Esophagus muscularis mucosa (tissue), 4 donors: ENCODE measurements at places on chromosomes 12 and 14. TPM values are rescaled to one million over a fixed set of nuclear protein-coding genes. Genes with fewer than 3 reads are reported as not detected.

GRCh38 chr14:105577314-105577861 is 51.0 kb downstream of the TMEM121 start:
- H3K4me1 ChIP-seq: no peaks in the 10 kb centered on the region
- no peaks in the 10 kb centered on the region for H3K27me3 ChIP-seq
- H3K27ac ChIP-seq: no peak overlapping the region
- H3K36me3 ChIP-seq: no peaks in the 10 kb centered on the region

LTBR gene
- 134 TPM for total RNA-seq

DNA sequence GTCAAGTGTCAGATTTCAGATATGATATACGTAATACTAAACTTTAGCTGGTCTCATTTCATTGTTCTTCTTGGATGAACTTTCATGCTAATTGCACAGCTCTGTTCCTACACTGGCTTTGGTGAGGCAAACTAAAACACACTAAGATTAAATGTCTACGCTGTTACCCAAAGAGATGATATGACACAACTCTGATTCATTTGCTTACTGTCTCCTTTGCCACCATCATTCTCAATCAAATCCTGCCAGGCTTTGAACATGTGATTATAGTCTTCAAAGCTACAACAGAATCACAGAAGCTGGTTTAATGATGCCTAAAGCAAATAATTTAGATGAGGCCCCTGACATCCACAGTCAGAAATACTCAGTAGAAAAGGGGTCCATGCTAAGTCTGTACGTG is 37.7 kb downstream of the MDGA2 start:
- DNase-seq: no peak
- H3K27me3 ChIP-seq: no peaks in the 10 kb centered on the region
- no peaks in the 10 kb centered on the region for H3K36me3 ChIP-seq
- no peaks in the 10 kb centered on the region for H3K4me1 ChIP-seq

ATL1 gene
- total RNA-seq: 15.8 TPM

DNA sequence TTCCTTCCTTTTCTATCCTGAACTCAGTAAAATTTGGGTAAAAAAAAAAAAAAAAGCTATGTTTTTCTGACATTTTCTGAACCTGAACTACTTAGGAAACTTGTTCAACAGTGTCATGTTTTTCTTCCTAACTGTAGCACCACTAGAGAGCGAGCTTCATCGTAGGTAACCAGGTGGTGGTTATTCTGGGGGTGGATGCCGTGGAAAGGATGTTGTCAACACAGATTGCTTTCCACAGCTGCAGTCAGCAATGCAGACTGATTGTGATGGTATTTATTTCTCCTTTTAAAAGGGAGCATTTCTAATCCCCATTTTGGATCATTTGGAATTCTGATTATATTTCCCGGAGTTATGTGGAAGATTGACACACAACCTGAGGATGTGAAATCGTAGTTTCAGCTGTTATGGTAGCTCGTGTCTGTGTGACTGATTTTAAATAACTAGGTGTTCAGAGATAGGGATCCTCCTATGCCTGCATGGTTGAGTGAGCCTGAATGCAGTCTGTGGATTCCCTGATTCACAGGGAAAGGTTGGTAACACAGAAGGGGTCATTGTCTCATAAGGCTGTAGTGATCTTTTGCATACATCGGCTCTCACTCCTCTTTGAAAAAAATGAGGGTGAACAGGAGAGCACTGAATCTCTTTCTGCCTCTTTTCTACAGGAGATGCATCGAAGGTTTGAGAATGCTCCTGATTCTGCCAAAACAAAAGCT is 113.2 kb downstream of the ERC1 start:
- H3K4me1 ChIP-seq: no peaks in the 10 kb centered on the region
- no peak overlapping the region for H3K27ac ChIP-seq
- no peaks in the 10 kb centered on the region for H3K36me3 ChIP-seq
- no peak overlapping the region for H3K4me3 ChIP-seq

TAOK3 gene
- total RNA-seq: 39.5 TPM

DNA sequence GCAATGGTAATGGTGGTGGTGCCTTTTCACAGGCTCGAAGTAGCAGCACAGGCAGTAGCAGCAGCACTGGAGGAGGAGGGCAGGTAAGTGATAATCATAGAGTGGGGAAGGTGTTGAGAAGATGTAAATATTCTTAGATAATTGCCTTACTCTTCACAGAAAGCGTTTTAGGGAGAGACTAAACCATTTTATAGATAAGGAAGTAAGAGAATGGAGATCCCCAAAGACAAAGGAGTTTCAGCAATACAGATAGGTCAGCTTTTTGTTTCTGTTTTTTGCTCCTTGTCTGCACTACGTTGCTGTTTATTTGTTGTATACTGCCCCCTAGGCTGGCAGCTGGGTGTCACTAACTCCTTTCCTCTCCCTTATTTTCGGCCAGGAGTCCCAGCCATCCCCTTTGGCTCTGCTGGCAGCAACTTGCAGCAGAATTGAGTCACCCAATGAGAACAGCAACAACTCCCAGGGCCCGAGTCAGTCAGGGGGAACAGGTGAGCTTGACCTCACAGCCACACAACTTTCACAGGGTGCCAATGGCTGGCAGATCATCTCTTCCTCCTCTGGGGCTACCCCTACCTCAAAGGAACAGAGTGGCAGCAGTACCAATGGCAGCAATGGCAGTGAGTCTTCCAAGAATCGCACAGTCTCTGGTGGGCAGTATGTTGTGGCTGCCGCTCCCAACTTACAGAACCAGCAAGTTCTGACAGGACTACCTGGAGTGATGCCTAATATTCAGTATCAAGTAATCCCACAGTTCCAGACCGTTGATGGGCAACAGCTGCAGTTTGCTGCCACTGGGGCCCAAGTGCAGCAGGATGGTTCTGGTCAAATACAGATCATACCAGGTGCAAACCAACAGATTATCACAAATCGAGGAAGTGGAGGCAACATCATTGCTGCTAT is 2.0 kb downstream of the SP1 start:
- H3K36me3 ChIP-seq: peaks cover 22% of the 10 kb centered on the region
- DNase-seq: no peak
- peak overlapping the region; percentile 80 for H3K4me3 ChIP-seq
- no peaks in the 10 kb centered on the region for H3K27me3 ChIP-seq

- no peaks in the 10 kb centered on the region for H3K27me3 ChIP-seq
- no peak overlapping the region for H3K4me3 ChIP-seq
- H3K4me1 ChIP-seq: no peaks in the 10 kb centered on the region
- H3K36me3 ChIP-seq: no peaks in the 10 kb centered on the region
Observed at GRCh38 chr14:83923842-83924241, 1606.1 kb upstream of the FLRT2 start.

DNA sequence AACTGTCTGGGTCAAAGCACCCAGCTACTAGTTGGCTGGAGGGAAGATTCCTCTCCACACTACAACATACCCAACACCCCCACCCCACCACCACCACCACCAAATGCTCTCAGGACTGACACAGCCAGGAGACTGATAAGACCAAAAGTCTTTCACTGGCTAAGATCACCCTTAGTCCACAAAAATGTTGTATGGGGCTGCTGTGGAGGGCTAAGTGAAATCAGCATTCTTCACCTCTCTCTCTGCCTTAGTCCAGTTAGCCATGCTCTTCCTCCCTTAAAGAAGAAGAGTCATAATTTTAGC is 106.2 kb downstream of the NUAK1 start:
- no peak overlapping the region for H3K27ac ChIP-seq
- no peak overlapping the region for H3K4me3 ChIP-seq
- no peaks in the 10 kb centered on the region for H3K36me3 ChIP-seq
- DNase-seq: peak; percentile 31
- no peaks in the 10 kb centered on the region for H3K27me3 ChIP-seq

DNA sequence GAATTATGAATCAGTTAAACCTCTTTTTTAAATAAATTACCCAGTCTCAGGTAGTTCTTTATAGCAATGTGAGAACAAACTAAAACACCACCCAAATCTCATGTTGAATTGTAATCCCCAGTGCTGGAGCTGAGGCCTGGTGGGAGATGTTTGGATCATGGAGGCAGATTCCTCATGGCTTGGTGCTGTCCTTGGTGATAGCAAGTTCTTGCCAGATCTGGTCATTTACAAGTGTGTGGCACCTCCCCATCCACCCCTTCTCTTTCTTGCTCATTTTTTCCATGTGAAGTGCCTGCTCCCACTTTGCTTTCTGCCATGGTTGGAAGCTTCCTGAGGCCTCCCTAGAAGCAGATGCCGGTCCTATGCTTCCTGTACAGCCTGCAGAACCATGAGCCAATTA is 102.1 kb upstream of the ANO4 start:
- H3K4me1 ChIP-seq: no peaks in the 10 kb centered on the region
- no peak overlapping the region for H3K4me3 ChIP-seq
- H3K27me3 ChIP-seq: no peaks in the 10 kb centered on the region

- H3K27me3 ChIP-seq: no peaks in the 10 kb centered on the region
- H3K27ac ChIP-seq: no peak overlapping the region
- H3K4me1 ChIP-seq: no peaks in the 10 kb centered on the region
Observed at GRCh38 chr12:108495054-108495453, 20.0 kb upstream of the FICD start.

ATF7IP gene
- total RNA-seq: 43.2 TPM

DNA sequence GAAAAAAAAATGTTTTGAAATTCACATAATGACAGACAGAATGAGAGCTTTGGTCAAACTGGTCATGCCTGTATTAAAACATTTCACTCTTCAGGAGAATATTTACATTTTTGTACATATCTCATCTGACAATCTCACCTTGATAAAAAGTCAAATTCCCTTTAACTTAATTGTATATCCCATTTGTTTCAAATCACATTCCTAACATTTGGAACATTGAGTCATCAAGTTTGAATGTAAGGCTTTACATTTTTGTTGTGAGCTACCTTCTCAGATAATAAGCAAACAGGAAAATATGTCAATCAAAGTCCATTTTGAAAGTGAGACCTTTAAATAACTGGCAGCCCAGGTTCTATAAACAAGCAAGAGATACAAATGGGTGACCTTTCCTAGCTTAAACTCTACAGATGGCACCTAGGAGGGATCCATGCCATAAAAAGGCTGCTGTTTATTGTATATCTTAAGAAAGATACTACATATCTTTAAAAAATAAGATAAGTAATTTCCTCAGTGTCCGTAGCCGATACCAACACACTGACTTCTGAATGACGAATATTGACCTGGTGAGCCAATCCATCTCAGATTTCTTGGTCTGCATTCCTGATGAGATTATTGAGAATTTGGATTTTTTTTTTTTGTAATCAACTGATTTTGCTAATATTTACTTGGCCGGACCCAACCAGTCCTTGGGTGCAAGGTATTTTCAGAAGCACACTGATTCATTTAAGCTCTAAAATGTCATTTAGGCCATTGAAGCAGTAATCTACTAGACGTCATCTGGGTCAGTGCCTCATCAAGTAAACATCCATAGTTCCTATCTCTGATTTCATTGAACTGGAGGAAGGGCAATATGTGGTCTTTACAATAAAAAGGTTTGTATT is 259.6 kb downstream of the BTG1 start:
- no peak overlapping the region for H3K4me3 ChIP-seq
- no peak for DNase-seq
- no peaks in the 10 kb centered on the region for H3K4me1 ChIP-seq
- no peaks in the 10 kb centered on the region for H3K36me3 ChIP-seq
- no peak overlapping the region for H3K27ac ChIP-seq

CCDC38 gene
- not detected for total RNA-seq

GRCh38 chr14:65565948-65566347 is 153.4 kb downstream of the FUT8 start:
- no peak for DNase-seq
- H3K4me1 ChIP-seq: no peaks in the 10 kb centered on the region
- no peaks in the 10 kb centered on the region for H3K36me3 ChIP-seq
- no peak overlapping the region for H3K27ac ChIP-seq
- H3K4me3 ChIP-seq: no peak overlapping the region

- no peak overlapping the region for H3K27ac ChIP-seq
- no peaks in the 10 kb centered on the region for H3K4me1 ChIP-seq
- H3K36me3 ChIP-seq: no peaks in the 10 kb centered on the region
- DNase-seq: no peak
- no peaks in the 10 kb centered on the region for H3K27me3 ChIP-seq
- no peak overlapping the region for H3K4me3 ChIP-seq
Observed at GRCh38 chr12:24608637-24609285, 340.1 kb downstream of the BCAT1 start.

DNA sequence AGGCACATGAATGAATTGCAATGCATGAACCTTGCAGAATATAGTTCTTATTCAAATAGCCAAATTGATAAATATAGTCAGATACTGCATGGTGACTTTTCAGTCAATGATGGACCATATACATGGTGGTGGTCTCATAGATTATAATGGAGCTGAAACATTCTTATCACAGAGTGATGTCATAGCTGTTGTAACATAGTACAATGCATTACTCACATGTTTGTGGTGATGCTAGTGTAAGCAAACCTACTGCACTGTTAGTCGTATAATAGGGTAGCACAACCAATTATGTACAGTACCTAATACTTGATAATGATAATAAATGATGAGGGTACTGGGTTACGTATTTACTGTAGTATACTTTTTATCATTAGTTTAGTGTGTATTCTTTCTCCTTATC is 280.3 kb downstream of the BCAT1 start:
- H3K4me3 ChIP-seq: no peak overlapping the region
- no peak for DNase-seq
- H3K36me3 ChIP-seq: no peaks in the 10 kb centered on the region
- H3K27me3 ChIP-seq: no peaks in the 10 kb centered on the region

KRT77 gene
- not detected for total RNA-seq

GRCh38 chr14:66442953-66443571 is 43.1 kb upstream of the CCDC196 start:
- H3K4me1 ChIP-seq: no peaks in the 10 kb centered on the region
- no peak overlapping the region for H3K4me3 ChIP-seq
- H3K27me3 ChIP-seq: no peaks in the 10 kb centered on the region
- no peak for DNase-seq

CIDEB gene
- total RNA-seq: 6.7 TPM

NTN4 gene
- 73.1 TPM for total RNA-seq

- H3K27me3 ChIP-seq: no peaks in the 10 kb centered on the region
- H3K4me1 ChIP-seq: peaks cover 3% of the 10 kb centered on the region
- no peak for DNase-seq
- H3K36me3 ChIP-seq: no peaks in the 10 kb centered on the region
Observed at GRCh38 chr14:67453575-67454300, 34.8 kb downstream of the TMEM229B start.

GRCh38 chr12:116366456-116366776 is 88.9 kb upstream of the MED13L start:
- DNase-seq: no peak
- H3K27ac ChIP-seq: no peak overlapping the region
- H3K4me3 ChIP-seq: no peak overlapping the region
- H3K4me1 ChIP-seq: peaks cover 7% of the 10 kb centered on the region
- no peaks in the 10 kb centered on the region for H3K27me3 ChIP-seq

DNA sequence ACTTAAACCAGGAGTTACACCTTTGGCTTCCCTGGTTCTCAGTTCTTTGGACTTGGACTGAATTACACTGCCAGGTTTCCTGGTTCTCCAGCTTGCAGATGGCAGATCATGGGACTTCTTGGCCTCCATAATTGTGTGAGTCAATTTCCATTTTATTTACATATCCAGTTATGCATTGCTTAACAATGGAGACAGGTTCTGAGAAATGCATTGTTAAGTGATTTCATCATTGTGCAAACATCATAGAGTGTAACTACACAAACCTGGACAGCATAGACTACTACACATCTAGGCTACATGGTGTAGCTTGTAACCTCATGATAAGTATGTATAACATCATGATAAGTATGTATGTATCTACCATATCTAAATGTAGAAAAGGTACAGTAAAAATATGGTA is 276.1 kb upstream of the BTG1 start:
- no peak for DNase-seq
- H3K36me3 ChIP-seq: no peaks in the 10 kb centered on the region
- peaks cover 6% of the 10 kb centered on the region for H3K4me1 ChIP-seq
- no peak overlapping the region for H3K27ac ChIP-seq
